ENCODE measurements at places on chromosomes 1 and 21.

DNA sequence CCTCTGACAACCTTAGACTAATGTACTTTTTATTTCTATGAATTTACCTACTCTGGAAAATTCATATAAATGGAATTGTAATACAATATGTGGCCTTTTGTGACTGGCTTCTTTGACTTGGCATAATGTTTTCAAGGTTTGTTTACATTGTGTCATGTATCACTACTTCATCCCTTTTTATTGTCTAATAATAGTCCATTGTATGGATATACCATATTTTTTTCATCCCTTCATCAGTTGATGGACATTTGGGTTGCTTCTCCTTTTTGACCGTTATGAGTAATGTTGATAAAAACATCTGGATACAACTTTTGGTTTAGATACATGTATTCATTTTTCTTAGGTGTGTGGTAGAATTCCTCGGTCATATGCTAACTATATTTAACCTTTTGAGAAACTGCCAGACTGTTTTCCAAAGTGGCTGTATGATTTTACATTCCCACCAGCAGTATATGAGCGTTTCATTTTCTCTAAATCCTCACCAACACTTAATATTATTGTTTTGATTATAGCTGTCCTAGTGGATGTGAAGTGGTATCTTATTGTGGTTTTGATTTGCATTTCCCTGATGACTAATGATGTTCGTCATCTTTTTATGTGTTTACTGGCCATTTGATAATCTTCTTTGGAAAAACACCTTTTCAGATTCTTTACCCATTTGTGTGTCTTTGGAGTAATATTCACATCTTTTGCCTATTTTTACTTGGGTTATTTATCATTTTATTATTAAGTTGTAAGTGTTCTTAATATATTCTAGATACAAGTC, 3.5 kb downstream of the RO60 start:
- no peak for DNase-seq

DNA sequence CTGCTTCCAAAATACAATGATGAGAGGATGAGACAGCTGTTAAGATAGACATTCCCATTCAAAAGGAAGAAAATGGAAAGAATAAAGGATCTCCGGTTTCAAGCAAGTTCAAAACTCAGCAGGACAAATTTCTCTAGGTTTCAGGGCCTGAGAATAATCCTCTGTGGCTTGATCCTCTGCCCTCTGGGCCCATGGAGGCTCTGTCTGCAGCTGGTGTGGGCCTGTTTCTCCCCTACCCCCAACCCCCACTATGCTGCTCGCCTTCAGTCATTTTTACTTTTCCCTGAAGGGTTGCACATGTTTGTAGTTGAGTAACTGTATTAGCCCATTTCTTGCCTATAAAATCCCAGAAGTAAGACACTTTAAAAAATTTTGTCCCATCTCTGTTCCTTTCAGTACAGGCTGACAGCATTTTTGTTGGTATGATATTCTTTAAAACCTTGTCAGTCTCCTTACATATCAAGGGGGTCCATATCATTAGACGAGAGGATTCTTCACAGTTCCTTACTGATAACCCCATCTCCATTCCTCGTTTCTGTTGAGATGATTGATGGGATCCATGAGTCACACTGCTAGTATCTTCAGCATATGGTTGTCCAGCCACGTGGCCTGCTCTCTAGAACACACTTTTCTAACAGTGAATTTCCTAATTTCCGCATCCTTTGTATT, 10.5 kb downstream of the ZMYM4 start:
- DNase-seq, result no peak

DNA sequence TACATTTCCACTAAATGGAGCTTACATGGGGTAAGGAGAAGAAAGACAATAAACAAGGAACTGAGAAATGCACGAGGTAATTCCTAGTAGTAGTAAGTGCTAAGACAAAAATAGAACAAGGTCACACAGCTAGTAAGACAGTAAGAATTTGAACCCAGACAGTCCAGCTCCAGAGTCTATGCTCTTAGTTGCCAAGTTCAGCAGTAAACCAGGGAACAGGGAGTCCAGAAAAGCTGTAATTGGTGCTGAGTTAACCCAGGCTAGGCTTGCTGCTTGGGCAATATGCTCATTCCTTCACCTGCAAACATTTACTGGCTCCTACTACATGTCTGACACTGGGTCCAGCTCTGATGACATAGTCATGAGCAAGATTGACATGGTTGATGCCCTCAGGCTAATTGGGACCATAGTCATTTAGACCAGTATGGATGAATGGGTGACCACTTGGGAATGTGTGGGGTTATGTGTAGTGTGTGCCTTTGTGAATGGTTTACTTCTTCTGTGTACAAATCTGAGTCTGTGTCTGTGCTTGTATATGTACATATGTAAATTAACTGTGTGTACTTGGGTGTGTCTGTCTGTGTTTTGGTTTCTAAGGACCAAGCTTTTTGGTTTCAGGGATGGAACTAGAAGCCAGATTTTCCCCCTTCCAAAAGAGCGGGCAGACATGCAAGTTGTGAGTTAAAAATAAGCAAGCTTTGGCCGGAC, 2.0 kb downstream of the GPX7 start:
- no peak for DNase-seq

DNA sequence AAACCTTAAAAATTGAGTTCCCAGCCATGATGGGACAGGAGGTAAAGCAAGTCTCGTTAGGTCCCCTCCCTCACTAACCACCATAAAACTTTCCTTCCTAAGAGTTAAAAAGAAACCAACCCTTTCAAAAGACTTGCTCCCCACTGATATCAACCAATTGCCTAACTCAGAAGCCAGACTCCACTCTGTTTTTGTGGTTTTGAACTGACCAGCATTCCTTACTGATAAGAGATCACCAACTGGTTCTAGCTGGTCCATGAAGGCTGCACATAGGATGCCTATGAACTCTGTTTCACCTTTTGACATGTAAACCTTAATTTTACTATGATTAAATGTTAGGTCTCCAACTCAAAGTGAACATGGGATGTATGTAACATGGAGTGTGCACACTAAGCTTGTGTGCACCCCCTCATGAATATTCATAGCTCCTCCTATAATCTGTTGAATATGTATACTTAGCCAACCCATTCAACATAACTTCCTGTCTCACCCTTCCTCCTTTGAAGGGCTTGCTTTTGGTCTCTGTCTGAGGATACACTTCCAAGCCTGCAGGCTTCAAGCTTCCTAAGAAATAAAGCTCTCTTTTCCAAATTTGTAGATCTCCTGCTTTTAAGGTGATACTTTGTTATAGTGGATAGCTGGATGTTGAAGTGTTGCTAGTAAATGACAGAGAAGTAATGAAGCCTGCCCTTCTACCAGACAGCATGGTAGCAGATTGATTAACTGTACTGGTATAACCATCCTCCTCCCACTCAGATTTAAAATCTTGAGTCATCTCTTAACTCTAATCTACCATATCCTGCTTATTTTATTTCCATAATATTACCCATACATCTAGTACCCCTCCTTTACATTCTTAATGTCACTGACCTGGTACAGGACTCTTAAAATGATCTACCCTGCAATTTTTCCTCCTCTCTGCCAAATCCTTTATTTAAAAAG, 95.6 kb downstream of the ZNF644 start:
- DNase-seq, result no peak

- no peak for DNase-seq
Observed at GRCh38 chr1:175564119-175564518, 179.3 kb downstream of the TNR start.

DNA sequence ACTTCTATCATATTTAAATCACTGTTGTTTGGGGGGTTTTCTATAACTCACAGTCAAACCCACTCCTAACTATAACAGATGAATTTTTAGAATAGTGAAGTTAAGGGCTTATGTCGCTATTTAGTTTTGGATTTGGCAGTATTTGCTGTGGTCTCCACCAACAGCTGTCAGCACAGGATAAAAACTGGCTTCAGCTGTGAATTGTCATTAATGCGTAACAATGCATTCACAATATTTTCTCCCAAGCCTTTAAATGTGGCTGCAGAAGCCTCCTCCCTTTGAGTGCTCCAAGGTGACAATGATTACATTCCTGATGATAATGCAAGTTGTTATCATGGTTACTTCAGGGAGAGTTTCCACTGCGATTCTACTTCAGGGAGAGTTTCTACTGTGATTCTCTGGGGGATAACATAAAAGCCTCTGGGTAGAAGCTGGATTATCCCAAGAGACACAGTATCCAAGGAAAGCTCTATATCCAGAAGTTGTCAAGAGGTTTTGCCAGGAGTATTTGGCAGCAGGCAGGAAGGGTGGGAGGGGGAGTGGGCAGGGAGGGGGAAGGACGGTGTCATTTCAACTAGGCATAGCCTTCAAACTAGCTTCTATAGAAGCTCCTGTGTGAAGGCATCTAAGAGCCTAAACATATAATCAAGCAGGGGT, 14.9 kb upstream of the SMIM12 start:
- DNase-seq, result no peak

- DNase-seq, result no peak
Observed at GRCh38 chr21:25324666-25325065, 282.6 kb downstream of the MRPL39 start.

- no peak for DNase-seq
Observed at GRCh38 chr1:109793089-109793485, 29.4 kb upstream of the EPS8L3 start.

DNA sequence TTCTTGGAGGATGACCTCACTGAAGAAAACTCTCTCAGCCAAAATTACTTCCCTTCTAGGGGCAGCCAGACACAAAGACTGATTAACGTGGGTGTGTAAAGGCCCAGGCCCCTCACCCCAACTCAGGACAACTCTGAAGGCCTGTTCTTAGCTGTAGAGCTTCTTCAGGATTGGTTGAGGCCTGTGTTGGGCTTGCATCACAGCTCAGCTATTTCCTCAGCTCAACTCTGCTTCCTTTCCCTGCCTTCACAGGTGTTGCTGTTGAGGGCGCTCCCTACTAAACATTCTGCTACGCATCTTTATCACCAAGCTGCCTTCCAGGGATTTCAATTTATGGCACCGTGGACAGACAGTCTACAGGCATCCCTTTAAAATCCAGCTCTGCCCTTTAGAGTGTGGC, 36.8 kb downstream of the MAB21L3 start:
- DNase-seq, result no peak

DNA sequence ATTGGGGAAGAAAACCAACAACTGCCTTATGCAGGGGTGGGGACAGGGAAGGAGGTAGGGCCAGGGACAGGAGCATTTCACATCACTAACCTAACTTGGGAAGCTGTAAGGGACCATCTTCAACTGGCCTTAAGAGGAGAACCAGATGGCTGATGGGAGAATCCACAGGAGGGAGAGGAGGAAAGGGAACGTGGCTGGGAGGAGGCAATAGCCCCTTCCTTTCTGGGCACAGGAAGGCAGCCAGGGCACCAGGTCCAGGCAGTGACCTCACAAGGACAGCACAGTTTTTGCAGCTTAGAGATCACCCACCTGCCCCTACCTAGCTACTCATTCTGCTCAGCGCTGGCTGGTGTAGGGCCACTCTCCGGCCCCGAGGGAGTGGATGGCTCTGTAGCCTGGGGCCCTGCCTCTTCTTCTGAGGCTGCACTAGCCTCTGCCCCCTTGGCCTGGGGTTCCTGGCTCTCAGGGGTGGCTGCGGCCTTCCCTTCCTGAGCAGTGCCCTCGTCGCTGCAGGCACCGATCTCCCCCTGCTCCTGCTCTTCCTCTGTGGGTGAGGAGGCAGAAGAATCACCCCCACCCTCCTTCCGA, 1.7 kb downstream of the MARCKSL1 start:
- no peak for DNase-seq

DNA sequence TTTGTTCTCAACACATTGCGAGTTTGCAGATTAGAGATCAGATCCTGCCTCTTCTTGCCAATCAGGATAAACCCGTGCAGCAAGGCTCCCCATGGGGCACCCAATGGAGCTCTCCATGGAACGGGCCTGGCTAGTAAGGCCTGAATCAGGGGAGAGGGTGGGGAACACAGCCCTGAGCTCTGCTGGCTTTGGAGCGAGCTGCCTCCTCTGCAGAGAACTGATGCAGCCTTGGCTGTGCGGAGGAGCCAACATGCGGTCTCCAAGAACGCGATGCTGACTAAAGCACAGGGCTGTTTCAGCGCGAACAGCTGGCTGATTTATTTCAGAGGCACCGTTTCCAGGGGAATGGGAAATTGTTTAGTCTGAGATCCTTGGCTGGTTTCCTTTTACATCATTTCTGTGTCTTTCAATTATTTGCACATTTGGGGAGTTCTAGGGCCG, 139.7 kb downstream of the TSEN15 start:
- no peak for DNase-seq

- DNase-seq, result no peak
Observed at GRCh38 chr1:174110053-174110452, 49.3 kb upstream of the RABGAP1L start.

DNA sequence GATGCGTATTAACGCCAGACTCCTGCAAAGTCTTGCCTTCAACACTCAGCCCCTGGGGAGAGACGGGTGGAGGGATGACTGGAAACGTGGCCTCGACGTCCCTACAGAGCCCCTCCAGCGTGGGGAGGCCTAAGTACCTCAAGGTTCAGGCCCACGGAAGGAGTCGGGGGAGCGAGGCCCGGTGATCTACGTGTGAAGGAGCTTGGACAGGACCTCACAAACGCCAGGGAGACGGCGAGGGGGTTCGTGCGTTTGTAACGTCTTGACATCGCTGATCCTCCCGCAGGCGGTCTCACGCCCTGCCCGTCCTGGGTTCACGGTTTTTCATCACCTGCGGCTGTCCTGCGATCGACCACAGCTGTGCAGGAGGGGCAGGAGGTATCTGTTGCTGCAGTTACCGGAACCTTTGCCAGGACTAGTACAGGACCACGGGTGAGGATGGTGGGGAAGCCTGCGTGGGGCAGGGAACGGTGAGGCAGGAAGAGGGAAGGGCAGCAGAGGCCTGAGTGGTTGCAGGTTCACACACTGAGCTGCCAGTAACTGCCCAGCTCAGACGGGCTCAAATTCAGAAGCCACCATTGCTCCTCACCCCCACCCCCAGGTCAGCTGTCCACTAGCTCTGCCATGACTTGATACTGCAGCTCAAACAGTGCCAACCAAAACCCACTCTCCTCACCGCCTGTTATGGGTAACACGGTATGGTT, 889 bp upstream of the CCNL2 start:
- DNase-seq, result no peak

DNA sequence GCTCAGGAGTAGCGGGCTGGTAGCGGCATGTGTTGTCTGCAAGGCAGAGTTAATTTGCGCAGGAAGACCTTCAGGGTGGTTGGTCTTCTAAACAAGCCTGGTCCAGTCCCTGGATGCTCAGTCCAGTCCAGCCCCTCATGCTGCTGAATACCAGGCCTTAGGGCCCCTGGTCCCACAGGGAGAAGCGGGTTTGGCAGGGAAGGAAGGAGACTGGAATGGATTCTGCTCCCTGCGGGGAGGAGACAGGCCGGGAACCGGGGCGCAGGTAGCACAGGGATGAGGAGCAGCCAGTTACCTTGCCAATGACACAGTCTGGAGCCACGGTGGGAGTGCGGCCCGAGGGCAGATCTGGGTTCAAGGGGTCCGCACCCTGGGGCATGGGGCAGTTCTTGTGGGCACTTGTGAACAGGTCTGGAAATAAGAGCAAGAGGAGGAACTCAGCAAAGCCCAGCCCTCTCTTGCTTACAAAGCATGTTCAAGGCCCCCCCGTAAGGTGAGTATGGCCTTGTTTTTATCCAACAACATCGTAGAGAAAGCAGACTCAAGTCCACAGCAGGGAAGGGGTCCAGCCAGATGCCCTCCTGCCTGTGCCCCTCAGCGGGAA, 10.1 kb downstream of the FAM131C start:
- no peak for DNase-seq

- DNase-seq, result no peak
Observed at GRCh38 chr21:14308234-14308633, 74.7 kb downstream of the HSPA13 start.

- DNase-seq, result no peak
Observed at GRCh38 chr21:34180826-34181359, 107.5 kb downstream of the MRPS6 start.
